ENCODE measurements at places on chromosomes 11 and 22.

DNA sequence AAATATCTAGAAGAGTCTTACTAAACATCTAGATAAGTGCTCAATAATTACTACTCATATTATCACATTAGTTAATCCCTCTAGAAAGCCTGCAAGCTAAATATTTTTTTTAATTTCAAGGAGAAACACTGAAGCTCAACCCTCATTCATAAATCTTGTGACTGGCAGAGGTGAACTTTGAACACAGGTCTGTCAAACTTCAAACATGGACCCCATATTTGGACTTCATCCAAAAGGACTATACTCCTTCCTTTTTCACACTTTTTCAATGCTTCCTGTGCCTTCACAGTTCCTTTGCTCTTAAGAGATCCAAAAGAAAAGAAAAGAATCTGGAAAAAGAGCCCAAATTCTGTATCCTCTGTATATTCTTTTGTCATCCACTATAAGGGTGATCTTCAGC is 28.3 kb upstream of the OR9G4 start:
- no peaks in the 10 kb centered on the region for H3K27me3 ChIP-seq
- no peak overlapping the region for H3K27ac ChIP-seq
- no peaks in the 10 kb centered on the region for H3K4me1 ChIP-seq
- H3K4me3 ChIP-seq = no peak overlapping the region

GRCh38 chr22:49642331-49642730 is 185.3 kb downstream of the BRD1 start:
- H3K4me1 ChIP-seq = no peaks in the 10 kb centered on the region
- H3K36me3 ChIP-seq = no peaks in the 10 kb centered on the region
- no peak for DNase-seq
- no peaks in the 10 kb centered on the region for H3K27me3 ChIP-seq
- H3K27ac ChIP-seq = no peak overlapping the region

DNA sequence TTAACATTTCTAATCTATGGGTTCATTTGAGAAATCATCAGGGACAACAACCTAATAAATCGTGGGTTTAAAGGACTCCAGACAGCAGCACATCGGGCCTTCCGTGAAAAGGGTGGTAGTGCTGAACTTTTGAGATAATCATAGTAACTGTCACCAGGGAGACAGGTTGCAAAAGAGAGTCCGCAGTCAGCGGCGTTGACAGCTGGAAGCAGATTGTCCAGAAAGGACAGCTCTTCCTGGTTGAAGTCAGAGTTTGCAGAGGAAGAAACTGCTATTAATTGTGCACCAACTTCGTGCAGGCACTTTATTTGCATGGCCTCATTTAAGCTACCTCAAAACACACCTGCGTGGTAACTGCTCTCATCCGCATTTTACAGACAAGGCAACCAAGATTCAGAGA is 20.5 kb upstream of the ISX start:
- H3K27ac ChIP-seq = no peak overlapping the region
- H3K36me3 ChIP-seq = peaks cover 16% of the 10 kb centered on the region
- no peaks in the 10 kb centered on the region for H3K27me3 ChIP-seq
- no peak overlapping the region for H3K4me3 ChIP-seq

DNA sequence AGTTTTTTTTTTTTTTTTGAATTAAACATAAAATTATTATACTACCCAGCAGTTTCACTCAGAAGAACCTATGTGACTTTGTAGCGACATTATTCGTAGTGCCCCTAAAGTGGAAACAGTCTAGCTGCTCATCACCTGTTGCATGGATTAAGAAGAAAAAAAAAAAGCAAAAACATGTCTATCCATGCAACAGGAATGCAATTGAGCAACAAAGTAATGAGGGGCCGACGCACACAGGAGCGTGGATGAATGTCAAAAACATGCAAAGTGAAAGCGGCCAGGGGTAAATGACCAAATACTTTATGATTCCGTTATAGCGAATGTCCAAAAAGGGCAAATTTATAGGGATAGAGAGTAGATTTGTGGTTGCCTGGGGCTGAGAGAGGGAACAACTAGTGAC is 16.3 kb downstream of the MYO18B start:
- H3K27me3 ChIP-seq = no peaks in the 10 kb centered on the region

DNA sequence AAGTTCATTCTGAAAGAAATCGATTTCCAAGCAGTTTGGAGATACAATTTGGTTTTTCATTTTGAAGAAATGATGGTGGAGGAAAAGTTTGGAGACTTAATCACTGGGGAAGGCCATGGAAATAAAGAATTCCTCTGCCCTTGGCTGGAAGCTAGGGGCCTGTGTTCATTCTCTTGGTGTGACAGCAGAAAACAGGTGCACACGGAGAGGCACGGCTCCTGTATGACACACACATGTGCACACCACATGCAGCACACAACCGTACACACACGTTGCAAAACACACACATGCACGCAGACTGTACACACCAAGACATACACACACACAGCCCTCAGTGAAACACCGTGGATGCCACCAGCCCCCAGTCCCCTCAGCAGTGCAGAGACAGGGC is 64.2 kb downstream of the CYTH4 start:
- H3K27me3 ChIP-seq = no peaks in the 10 kb centered on the region
- DNase-seq = no peak
- no peak overlapping the region for H3K27ac ChIP-seq
- H3K36me3 ChIP-seq = no peaks in the 10 kb centered on the region
- H3K4me1 ChIP-seq = no peaks in the 10 kb centered on the region

- H3K27ac ChIP-seq = no peak overlapping the region
- peaks cover 3% of the 10 kb centered on the region for H3K4me1 ChIP-seq
- no peaks in the 10 kb centered on the region for H3K36me3 ChIP-seq
- no peaks in the 10 kb centered on the region for H3K27me3 ChIP-seq
- no peak for DNase-seq
- no peak overlapping the region for H3K4me3 ChIP-seq
These were observed 70.5 kb downstream of the PKNOX2 start for GRCh38 chr11:125235071-125235471.

DNA sequence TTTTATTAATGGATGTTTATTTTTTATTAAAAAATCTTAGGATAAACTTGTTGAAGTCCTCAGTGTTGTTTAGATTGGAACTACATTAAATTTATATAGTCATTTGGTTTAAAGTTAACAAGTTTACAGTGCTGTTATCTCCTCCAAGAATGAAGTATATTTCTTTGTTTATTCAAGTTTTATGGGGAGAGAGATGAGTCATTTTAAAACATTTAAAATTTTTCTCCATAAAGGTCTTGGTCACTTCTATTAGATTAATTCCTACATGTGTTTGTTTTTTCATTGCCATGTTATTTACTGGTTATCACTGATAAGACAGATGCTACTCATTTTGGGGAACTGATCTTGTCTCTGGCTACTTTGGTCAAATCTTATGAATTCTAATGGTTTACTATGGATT is 429.6 kb downstream of the METTL15 start:
- no peak for DNase-seq
- H3K36me3 ChIP-seq = no peaks in the 10 kb centered on the region
- no peaks in the 10 kb centered on the region for H3K4me1 ChIP-seq
- no peaks in the 10 kb centered on the region for H3K27me3 ChIP-seq

GRCh38 chr22:46522797-46523196 is 14.6 kb downstream of the CELSR1 start:
- peaks cover 4% of the 10 kb centered on the region for H3K36me3 ChIP-seq
- no peak for DNase-seq
- H3K27ac ChIP-seq = no peak overlapping the region
- H3K4me3 ChIP-seq = 0 out of 3 replicates have a peak overlapping the region, but pooled peaks have one; percentile 38

DNA sequence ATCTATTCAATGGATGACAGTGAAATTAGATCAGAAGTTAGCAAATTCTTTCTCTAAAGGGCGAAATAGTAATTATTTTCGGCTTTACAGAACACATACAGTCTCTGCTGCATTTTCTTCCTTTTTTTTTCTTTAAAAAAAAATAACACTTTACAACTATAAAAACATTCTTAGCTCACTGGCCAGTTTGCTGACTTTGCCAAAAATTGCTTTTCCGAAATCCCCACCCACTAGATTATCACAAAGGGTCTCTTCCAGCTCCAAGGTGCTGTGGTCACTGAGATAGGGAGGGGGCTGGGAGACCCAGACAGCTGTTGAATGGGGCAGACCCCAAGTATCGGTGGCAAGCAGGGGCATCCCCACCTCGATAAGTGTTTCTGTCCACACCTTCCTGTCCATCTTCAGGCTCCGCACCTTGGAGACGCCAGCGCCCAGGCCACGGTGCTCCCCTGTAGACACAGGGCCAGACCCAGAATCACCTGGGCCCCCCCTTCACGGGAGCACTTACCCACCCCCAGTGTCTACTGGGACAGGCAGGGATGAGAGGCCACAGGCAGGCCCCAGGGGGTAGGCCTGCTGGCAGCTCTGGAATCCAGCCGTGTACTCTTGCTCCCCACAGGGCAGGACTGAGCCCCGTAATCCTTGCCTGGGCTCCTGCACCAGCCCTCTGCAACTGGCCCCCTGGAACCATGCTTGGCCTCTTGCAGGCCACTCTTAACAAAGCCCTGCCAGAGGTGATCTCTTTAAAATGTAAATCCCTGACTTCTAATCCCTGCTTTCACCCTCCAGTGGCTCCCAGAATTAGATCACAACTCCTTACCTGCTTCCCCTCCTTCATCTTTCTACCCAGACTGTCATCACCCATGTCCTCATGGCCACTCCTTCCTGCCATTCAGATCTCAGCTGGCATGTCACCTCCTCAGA is 31.5 kb upstream of the PDE2A start:
- H3K27me3 ChIP-seq = no peaks in the 10 kb centered on the region
- peaks cover 5% of the 10 kb centered on the region for H3K4me1 ChIP-seq
- H3K4me3 ChIP-seq = peak overlapping the region; percentile 34
- H3K36me3 ChIP-seq = peaks cover 17% of the 10 kb centered on the region

GRCh38 chr11:127385071-127385470 is 384.5 kb upstream of the KIRREL3 start:
- no peaks in the 10 kb centered on the region for H3K36me3 ChIP-seq
- no peak for DNase-seq
- H3K4me1 ChIP-seq = no peaks in the 10 kb centered on the region
- no peak overlapping the region for H3K27ac ChIP-seq
- no peak overlapping the region for H3K4me3 ChIP-seq

- no peaks in the 10 kb centered on the region for H3K4me1 ChIP-seq
- no peak for DNase-seq
- H3K27me3 ChIP-seq = no peaks in the 10 kb centered on the region
- no peaks in the 10 kb centered on the region for H3K36me3 ChIP-seq
- no peak overlapping the region for H3K27ac ChIP-seq
- H3K4me3 ChIP-seq = no peak overlapping the region
These were observed 11.5 kb downstream of the MRGPRX1 start for GRCh38 chr11:18927550-18928322.

DNA sequence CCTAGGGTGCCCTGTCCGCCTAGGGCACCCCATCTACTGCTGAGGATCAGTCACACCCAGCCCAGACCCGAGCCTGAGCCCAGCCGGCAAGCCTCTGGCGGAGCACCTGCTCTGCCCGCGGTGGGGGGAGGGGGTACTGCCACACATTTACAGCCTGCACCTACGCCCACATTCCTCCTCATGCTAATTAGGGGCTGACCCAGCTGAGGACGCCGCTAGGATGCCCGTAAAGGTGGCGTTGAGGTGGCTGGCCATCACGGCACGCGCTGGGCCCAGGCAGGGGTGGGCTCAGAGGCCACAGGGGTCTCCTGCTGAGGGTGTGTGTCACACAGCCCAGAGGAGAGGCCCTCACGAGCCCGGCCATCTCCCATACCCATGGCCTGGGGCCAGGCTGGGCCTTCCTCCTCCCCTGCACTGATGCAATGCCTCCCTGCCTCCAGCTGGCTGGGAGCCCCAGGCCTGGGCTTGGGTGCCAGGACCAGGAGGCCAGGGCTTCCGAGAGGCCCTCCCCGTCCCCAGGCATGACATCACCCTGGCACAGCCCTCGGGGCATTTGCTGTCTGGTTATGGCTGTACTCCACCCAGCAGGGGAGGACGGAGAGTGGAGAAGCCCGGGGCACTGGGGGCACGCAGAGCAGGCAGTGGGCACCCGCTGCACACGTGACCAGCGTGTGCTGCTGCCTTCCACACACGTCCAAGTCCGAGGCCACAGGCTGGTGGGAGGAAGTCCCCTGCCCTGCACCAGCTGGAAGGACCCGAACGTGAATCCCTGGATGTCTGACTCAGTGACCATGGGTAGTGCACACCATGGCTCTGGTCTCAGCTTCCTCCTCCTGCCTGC is 12.7 kb downstream of the DUSP8 start:
- H3K27ac ChIP-seq = no peak overlapping the region
- peaks cover 2% of the 10 kb centered on the region for H3K4me1 ChIP-seq
- no peaks in the 10 kb centered on the region for H3K36me3 ChIP-seq
- peaks cover 8% of the 10 kb centered on the region for H3K27me3 ChIP-seq
- H3K4me3 ChIP-seq = no peak overlapping the region

DNA sequence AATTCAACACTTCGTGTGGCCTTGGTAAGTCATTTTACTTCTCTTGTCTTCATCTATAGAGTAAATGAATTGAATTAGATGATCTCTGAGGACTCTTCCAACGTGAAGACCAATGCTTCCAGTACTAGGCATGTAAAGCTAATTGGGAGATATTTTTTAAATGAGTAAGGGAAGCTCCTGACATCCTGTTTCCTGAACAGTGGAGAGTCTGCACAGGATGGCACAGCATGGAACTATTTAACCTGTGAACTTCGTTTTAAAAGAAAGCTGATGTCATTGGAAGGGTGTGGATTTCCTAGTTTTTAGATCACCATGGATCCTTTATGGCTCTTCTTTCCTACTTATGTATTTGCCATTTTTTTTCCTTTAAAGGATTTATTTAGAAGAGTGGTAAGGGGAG is 48.4 kb upstream of the HSD17B12 start:
- no peaks in the 10 kb centered on the region for H3K27me3 ChIP-seq
- DNase-seq = no peak
- H3K36me3 ChIP-seq = no peaks in the 10 kb centered on the region
- no peak overlapping the region for H3K27ac ChIP-seq
- H3K4me3 ChIP-seq = no peak overlapping the region
- H3K4me1 ChIP-seq = no peaks in the 10 kb centered on the region

DNA sequence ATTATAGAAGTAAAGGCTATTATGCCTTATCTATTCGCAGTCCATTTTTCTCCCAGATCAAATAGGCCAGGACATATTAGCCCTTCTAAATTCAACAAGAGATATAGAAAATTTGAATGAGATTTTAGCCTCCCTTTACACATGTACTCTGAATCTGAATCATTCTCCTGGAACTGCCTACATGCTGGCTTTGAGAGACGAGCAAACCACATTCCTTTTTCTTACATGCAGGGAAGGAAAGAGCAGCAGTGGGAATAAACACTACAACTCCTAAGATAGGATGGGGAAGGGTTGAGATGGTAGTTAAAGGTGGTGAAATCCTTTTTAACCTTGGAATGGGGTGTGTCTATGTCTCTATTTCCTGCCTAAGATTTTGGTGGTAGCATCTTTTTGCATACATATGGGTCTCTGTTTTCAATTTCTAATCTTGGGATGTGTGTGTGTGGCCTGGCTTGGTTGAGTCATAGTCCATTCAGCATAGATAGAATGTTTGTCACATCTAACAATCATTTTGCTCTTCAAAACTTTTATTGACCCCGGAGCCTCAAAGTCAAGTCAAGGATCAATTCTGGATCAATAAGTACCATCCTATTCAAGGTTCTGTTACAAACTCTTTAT is 11.1 kb upstream of the OOSP2 start:
- no peak for DNase-seq
- H3K4me1 ChIP-seq = no peaks in the 10 kb centered on the region
- H3K27ac ChIP-seq = no peak overlapping the region
- no peaks in the 10 kb centered on the region for H3K36me3 ChIP-seq
- H3K4me3 ChIP-seq = no peak overlapping the region

- H3K27me3 ChIP-seq = no peaks in the 10 kb centered on the region
- no peaks in the 10 kb centered on the region for H3K36me3 ChIP-seq
- no peaks in the 10 kb centered on the region for H3K4me1 ChIP-seq
- H3K27ac ChIP-seq = no peak overlapping the region
- no peak overlapping the region for H3K4me3 ChIP-seq
These were observed 219.1 kb upstream of the ARHGAP42 start for GRCh38 chr11:100467821-100468508.

GRCh38 chr11:48006301-48006992 is 26.1 kb downstream of the PTPRJ start:
- H3K4me3 ChIP-seq = no peak overlapping the region
- DNase-seq = no peak
- no peaks in the 10 kb centered on the region for H3K36me3 ChIP-seq
- no peaks in the 10 kb centered on the region for H3K27me3 ChIP-seq
- no peak overlapping the region for H3K27ac ChIP-seq

All from H9 (cell line).